Osteocyte (in vitro differentiated cells): ENCODE measurements at places on chromosomes 3 and 15.

- no peak for DNase-seq
Observed at GRCh38 chr3:29934751-29935150, 653.9 kb downstream of the RBMS3 start.

DNA sequence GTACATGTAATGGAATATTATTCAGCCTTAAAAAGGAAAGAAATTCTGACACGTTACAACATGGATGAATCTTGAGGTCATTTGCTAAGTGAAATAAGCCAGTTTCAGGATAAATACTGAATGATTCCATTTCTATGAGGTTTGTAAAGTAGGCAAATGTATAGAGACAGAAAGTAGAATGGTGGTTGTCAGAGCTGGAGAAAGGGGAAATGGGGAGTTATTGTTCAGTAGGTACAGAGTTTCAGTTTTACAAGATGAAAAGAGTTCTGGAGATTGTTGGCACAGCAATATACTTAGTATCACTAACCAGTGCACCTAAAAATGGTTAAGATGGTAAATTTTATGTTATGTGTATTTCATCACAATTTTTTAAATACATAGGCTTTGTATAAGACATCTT is 60.6 kb downstream of the USP8 start:
- DNase-seq = no peak

DNA sequence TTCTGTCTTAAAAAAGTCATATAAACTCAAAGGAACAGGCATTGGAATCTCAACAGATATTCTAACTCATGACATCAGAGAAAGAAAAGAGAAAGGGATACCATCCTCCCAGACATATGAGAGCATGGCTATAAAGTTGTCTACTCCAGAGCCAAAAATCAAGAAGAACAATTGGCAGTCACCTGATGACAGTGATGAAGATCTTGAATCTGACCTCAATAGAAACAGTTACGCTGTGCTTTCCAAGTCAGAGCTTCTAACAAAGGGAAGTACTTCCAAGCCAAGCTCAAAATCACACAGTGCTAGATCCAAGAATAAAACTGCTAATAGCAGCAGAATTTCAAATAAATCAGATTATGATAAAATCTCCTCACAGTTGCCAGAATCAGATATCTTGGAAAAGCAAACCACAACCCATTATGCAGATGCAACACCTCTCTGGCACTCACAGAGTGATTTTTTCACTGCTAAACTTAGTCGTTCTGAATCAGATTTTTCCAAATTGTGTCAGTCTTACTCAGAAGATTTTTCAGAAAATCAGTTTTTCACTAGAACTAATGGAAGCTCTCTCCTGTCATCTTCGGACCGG is 35.9 kb downstream of the UNC13C start:
- DNase-seq = no peak

DNA sequence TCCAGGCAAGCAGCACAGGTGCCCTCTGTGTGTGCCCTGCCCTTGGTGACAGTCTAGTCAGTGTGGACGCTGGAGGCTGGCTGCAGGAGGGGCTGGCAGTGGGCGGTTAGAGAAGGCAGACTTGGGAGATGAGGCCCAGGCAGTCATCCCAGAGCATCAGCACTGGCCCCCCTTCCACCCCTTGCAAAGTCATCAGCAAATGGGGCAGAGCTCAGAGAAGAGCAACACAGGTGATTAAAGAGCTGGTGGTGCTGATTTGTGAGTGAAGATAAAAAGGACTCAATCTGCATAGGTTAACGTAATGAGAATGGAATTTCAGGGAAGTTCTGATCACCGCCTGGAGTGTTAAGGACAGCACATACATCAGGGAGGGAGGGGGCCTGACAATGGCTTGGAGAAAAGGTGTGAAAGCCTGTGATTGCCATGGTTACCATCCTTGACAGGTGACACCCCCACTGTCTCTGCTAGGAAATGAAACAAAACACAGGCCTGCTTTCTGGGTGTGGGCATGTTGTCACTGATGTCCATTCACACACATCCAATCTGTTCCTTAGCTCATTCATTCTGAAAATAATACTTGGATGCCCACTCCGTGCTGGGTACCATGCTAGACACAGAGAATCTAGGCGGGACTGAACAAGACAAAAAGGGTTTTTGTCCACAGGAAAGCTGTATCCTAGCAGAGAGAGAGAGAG is 269.6 kb upstream of the ST8SIA2 start:
- no peak for DNase-seq

DNA sequence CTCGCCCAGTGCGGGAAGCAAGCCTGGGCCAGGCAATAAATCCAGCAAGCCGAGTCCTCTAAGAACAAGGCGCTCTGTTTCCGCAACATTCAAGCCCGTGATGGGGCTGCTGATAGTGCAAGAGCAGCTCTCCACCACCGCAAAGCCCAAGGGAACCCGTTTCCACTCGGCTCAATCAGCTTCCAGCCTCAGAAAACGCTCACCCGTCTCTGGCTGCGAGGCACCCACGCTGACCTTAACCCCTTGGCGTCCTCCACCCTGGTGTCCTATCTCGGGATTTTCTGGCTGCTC is 17.8 kb downstream of the SPATA12 start:
- no peak for DNase-seq

GRCh38 chr15:68113273-68113672 is 59.2 kb downstream of the PIAS1 start:
- DNase-seq = no peak

DNA sequence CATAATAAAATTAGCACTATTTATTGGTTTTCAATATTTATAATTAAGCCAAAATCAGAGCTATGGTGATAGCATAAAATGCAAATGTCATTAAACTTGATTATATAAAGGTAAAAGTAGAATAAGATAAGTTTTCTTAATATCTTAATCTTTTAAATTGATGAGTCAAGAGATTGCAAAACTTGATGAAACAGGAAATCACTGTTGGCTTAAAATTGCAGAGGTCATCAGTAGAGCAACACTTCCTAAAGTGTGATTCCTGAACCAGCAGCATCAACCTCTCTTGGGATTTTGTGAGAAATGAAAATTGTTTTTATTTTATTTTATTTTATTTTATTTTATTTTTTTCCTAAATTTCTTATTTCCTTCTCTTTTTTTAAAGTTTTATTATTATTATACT is 226.4 kb upstream of the CTDSPL start:
- no peak for DNase-seq

- DNase-seq = no peak
Observed at GRCh38 chr3:126959921-126960603, 22.9 kb upstream of the PLXNA1 start.

DNA sequence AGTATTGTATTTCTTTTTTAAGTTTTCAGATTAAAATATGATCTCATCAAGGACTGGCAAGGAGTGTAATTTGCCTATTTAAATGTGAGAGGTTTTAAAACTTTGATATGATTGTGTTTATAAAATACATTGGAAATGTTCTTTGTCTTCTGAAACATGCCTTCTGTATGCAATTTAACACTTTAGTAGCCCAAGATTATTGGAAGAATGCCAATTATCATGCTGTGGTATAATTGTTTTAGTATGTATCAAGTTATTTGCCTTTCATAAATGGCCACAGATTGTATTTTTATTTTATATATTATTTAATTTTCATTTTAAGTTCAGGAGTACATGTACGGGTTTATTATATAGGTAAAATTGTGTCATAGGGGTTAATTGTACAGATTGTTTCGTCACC is 31.7 kb downstream of the ECT2 start:
- DNase-seq = no peak

- DNase-seq = no peak
Observed at GRCh38 chr3:51687431-51688205, 16.6 kb downstream of the TEX264 start.

GRCh38 chr15:43911235-43911781 is 84.5 kb downstream of the WDR76 start:
- no peak for DNase-seq

DNA sequence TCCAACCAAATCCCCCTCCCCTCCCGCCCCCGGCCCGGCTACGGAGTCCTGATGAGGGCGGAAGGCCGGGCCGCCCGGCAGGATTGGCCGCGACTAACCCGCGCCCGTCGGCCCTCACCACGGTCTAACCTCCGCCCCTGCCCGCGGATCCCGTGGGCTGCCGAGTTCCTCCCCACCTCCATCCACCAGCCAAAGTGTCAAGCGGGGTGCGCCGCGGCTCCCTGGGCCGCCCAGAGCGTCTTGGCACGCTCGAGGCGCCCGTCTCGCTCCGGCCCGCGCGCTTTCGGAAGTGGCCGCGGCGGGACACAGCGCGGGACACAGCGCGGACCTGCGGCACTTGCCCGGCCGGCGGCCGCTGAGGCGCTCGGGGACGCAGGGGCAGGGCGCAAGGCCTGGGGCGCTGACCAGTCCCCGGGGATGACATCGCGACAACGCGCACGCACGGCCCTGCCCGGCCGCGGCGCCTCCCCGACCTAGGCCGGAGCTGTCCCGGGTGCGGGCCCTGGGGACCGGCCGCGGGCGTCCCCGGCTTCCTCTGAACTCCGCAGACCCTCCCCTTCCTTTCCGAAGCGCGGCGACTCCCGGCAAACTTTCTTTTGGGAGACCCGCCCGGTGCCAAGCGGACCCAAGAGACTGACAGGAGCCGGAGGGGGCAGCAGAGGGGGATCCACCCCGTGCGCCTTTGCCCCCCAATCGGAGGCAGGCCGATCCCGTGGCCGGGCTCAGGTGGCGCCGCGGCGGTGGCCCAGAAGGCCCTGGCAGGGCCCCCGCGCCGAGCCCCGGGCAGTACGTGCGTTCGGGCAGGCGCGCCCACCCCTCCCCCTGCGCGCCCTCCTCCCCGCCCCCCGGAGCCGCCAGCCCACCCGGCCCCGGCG is 112.8 kb upstream of the ICE2 start:
- peak; percentile 86 for DNase-seq

DNA sequence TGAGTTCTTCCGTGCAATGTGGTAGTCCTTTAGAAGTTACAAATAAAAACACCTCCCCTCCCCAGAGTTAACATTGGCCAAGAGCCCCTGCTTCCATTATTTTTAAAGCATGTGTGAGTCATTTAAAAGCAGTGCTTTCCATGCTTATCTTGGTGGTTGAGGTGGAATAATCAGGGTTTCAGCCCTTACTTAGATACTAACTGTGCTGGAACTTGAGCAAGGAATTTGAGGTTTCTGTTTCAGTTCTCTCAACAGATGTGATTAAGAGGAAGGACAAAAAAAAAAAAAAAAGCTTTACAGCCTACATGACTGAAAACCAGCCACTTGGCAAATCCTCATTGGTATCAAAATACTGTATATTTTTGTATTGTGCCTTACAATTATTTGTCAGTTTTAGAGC is 64.5 kb downstream of the CGNL1 start:
- no peak for DNase-seq

- no peak for DNase-seq
Observed at GRCh38 chr3:81242871-81243270, 518.6 kb downstream of the GBE1 start.

DNA sequence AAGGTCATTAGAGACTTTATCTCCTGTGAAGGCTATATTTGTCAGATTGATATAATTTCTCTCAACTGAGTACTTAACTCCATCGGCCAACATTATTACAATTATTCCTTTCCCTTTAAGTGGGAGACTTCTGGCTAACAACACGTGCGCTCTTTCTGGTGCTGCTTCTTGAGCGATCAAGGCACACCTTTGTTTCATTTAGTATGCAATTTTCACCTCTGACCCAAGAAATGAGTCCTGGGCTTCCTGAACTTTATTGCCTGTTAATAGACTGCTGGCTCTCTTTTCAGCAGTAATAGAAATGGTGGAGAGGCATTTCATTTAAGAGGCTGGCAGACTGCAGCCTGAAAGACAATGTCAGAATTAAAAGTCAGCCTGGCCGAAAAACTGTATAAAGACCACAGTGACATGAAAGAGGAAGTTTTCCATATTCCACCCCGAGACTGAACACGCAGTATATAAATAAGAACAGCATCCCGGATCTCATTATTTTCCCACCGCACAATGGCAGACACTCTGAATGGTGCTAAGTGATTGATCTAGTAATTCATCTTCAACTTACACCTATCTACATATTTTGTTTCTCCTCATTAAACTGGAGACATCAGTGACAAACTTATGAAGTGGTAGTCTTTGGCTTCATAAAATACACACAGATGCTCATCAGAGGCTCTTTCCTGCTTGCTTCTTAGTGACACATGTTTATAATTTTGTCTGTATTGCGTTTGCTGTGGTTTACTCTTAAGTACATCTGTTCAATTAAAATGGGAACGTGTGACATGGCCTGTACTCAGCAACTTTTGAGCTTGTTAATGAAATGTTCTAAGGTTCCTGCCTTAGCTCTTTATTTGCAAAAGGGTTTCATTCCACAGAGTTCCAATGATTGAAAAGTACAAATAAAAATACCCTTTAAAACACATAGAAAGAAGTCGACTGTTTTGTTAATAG is 299.9 kb downstream of the MECOM start:
- no peak for DNase-seq

GRCh38 chr3:112114576-112115160 is 18.4 kb downstream of the GCSAM start:
- DNase-seq = no peak

DNA sequence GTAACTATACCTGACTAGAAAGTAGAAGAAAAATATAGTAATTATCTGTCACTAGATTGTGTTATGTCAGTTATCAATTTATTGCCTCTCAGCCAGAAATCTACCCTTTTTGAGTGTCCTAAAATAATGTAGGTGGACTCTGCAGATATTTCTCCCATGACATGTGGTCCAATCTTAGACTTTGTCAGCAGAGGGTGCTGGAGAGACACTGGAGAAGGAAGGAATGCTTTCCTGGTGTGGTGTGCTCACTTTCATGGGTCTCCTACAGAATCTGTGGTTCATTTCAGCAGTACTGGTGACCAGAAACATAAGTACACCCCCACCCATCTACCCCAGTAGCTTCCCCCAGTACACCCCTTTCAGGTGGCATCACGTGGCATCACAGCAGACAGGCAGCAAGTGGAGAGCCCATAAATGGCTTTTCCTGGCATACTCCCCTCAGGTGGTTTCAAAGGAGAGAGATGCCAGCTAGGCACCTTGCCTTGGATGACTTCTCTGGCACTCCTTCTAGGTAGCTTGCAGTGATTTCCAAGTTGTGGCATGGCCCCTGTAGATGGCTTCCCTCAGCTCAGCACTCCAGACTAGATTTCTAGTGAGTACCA is 114.7 kb downstream of the GADL1 start:
- no peak for DNase-seq

DNA sequence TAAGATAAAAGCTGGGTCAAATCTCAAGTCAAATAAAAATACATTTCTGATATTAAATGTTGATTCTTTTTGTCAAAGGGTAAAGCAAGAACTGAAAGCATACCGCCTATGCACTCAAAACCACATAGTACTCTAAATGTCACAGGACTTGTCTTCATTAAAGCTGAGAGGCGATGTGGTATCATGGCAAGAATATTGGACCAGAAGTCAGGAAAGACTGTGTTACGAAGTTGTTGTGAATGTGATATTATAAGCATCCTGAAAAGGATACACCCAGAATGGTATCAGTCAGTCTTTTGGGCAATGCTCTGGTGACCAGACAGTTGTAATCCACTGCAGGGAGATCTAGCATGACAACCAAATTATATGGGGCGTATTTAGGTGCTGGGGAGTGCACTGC is 33.8 kb downstream of the TIGIT start:
- DNase-seq = no peak

- no peak for DNase-seq
Observed at GRCh38 chr3:174170248-174170647, 688.9 kb upstream of the NAALADL2 start.

GRCh38 chr3:61043156-61043555 is 208.1 kb downstream of the FHIT start:
- no peak for DNase-seq
